Fibroblast of skin of left quadriceps (primary cell): ENCODE measurements at places on chromosomes 6 and 20.
A peak's percentile ranks its signal among the peaks of the same experiment; 100 is the strongest.

- no peak for DNase-seq
These were observed 38.4 kb downstream of the THBS2 start for GRCh38 chr6:169215201-169215681.

DNA sequence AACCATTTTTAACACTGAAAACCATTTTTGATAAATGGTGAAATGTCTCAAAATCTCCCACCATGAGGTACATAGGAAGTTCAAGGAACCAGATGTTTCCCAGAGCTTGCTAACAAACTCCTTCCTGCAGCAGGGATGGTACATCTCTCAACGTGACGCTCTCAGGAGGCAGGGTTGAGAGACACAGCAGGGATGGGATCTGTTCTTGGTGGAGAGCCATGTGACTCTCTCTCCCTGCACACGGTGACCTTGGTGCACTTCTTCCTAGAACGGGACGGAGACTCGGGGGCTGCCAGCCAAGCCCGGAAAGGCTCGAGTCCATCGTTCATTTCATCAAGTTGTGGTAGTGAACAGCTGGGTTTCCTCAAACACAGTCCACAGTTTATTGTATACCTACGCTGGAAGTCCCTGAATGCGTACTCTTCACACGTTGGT lies 94.2 kb downstream of the FAM50B start:
- DNase-seq, result no peak

- DNase-seq, result no peak
These were observed 3.0 kb downstream of the TCEA2 start for GRCh38 chr20:64065974-64066343.

DNA sequence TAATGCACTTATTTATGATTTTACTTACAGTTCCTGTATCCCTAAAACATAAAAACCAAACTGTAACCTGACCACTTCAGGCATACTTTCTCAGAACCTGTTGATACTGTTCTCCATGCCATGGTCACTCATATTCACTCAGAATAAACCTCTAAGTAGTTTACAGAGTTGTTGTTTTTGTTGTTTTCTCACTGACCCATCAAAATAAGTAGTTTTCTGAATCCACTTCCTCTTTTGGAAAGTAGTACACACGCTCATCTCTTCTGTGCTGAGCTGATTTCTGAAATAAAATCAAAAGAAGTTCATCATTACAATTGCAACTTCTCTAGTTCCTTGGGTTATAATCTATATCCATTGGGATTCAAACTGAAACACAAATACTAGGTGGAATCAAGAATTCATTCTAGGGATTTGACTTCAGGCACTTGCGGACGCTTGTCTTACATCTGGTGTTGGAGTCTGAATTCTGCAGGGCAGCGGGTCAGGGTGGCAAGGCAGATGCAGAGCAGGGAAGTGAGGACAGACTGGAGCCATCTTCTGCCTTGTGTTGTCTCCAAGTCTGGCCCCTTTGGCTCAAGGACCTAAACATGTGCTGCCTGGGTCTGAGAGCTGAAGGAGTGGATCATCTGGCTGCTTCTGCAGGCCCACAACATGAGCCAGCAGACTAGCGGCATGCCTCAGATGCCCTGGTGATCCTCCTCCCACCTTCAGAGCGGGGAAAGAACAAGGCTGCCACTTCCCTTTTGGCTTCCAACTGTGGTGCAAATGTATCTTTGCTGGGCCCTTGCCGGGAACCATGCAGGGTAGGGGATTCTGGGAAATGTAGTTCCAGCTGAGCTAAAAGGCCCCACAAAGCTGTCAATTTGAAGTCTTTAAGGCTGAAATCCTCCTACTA lies 167.9 kb upstream of the MYLIP start:
- no peak for DNase-seq

DNA sequence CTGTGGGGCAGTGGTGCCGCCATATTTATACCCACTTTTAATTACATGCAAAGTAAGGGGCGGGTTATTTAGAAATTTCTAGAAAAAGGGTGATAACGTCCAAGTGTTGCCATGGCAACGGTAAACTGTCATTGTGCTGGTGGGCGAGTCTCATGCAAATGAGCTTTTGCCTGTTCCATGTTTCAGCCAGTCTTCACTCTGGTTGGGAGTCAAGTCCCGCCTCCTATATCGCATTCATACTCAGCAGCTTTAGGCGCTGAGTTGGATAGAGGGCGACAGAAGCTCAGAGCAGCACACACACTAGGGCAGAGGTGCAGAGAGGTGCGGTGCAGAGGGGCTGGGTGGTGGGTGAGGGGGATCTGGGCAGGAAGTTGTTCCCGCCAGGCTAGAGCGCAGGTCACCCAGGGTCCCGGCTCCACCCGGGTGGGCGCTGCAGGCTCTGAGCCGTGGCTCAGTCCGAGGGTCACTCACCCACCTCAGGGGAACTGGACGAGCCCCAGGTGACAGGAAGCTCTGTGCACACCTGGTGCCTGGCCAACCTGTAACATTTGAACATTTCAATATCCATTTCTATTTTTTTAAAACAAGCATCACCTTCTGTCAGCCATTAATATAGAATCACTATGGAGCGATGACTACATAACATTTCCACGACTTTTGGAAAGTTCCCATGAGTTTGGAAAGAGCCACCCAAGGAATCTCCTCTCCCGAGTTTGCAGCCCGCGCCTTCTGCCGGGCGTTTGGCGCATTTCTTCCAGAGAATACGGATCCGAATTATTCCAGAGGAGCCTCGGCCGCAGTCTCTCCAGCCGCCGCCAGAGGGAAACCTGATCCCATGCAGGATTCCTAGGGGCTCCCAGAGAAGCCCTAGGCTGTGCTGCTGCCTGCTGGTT lies 89.1 kb upstream of the PHACTR3 start:
- peak; percentile 38 for DNase-seq

- peak; percentile 88 for DNase-seq
These were observed 52.3 kb downstream of the MOCS1 start for GRCh38 chr6:39881851-39882530.

- DNase-seq, result no peak
These were observed 19.4 kb upstream of the RPL7L1 start for GRCh38 chr6:42860036-42860435.

DNA sequence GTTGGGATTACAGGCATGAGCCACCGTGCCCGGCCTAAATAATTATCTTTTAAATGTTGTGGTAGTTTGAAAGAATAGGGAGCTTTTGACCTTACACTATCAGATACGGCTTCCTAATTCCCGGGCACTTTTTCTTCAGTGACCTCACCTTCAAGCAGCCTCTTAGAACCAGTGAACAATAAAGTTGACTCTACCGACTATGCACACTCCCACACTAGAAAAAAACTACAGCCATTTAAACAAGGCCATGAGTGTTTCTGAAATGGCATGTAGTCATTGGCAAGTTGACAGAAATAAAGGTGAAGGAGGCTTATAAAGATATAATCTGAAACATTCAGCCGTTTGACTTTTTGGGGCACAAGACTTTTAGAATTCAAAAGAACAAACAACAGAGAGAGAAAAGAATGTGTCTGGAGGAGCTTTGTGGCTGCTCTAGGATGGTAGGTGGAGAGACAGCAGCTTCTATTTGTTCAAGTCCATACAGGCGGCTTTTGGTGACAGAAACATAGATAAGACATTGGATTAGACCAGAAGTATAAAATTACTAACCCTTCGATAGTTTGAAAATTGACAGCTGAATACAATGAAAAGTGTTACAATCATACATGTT lies 75.2 kb downstream of the GJA1 start:
- DNase-seq, result no peak

DNA sequence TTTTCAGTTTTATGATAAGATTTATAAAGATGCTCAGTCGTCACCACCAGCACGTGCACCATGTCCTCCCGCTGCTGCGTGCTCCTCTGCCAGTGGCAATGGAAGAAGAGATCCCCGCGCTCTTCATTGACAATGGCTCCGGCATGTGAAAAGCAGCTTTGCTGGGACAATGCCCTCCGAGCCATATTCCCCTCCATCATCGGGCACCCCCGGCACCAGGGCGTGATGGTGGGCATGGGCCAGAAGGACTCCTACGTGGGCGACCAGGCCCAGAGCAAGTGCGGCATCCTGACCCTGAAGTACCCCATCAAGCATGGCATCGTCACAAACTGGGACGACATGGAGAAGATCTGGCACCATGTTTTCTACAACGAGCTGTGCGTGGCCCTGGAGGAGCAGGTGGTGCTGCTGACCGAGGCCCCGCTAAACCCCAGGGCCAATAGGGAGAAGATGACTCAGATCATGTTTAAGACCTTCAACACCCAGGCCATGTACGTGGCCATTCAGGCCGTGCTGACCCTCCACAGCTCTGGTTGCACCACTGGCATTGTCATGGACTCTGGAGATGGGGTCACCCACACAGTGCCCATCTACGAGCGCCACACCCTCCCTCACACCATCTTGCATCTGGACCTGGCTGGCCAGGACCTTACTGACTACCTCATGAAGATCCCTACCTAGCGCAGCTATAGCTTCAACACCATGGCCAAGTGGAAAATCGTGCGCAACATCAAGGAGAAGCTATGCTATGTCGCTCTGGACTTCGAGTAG lies 34.3 kb upstream of the ENPP5 start:
- DNase-seq, result no peak

GRCh38 chr6:6330407-6330806 lies 9.9 kb upstream of the F13A1 start:
- DNase-seq, result no peak

DNA sequence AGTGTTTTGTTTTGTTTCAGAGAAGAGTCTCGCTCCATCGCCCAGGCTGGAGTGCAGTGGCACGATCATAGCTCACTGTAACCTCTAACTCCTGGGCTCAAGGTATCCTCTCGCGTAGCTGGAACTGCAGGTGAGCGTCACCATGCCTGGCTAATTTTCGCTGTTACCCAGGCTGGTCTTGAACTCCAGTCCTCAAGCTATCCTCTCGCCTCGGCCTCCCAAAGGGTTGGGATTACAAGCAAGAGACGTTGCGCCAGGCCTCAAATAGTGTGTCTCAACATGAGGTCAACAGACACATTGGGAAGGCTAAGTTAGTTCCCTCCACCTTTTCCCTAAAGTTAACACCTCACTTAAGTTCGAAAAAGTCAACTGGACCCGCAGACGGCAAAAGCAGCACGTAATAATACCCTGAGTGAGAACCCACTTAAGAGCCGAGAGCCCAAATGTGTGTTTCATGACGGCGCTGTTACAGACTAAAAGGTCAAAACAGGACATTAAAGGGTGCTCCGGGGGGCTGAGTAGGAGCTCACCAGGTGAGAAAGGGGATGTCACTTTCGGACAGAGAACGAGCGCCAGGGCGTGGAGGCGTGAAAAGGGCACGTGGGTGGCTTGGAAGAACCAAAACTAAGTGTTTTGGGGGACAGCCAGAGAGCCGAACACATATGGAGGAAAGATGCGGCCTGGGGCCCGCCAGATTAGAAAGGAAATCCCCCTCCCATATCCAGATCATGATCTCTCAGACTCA lies 499 bp downstream of the TTI1 start:
- no peak for DNase-seq

- DNase-seq, result no peak
These were observed 587.2 kb downstream of the EPM2A start for GRCh38 chr6:145147981-145148749.

- no peak for DNase-seq
These were observed 46.0 kb upstream of the PTPN1 start for GRCh38 chr20:50464026-50464724.

GRCh38 chr20:64151633-64152530 lies 12.4 kb upstream of the MYT1 start:
- DNase-seq, result no peak

DNA sequence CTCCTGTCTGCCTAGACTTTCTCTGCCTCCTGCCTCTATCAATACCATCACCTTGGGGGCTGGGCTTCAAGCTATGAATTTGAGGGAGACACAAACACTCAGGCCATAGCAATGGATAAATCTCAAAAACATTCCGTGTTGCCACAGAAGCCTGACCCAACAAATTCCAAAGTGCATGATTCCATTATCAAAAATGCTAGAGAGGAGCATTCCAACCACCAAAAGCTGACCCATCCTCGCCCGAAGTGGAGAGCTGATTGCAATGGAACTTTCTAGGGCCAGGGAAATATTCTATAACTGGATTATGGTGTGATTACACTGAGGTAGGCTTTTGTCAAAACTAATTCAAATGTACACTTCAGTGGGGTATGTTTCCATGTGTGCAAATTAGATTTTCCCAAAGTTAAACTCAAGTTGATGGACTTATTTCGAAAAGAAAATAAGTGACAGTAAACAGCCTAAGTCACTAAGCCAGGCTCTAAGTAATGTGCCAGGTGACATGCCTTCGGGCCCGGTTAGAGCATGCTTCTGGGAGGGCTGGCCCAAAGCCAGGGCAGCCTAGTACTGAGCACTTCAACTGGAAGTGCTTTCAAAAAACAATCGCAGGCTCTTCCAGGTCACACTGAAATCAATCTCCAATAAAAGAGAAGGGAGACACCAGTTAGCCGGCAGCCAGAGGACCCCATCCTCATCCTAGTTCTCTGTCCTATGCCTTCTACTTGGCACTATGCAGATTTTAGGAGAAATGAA lies 142.3 kb downstream of the TBXT start:
- peak; percentile 92 for DNase-seq

- no peak for DNase-seq
These were observed 76.4 kb downstream of the SMLR1 start for GRCh38 chr6:130903602-130904001.

GRCh38 chr6:96015518-96016333 lies at the start of gene FUT9:
Gene FUT9, plus strand, starts transcription at chr6:96015974. Its CDS starts 187,182 bp downstream, at chr6:96203156.
- no peak for DNase-seq

GRCh38 chr20:49503176-49503575 lies 20.7 kb upstream of the KCNB1 start:
- no peak for DNase-seq

- no peak for DNase-seq
These were observed 630 bp downstream of the LIME1 start for GRCh38 chr20:63736893-63737694.

DNA sequence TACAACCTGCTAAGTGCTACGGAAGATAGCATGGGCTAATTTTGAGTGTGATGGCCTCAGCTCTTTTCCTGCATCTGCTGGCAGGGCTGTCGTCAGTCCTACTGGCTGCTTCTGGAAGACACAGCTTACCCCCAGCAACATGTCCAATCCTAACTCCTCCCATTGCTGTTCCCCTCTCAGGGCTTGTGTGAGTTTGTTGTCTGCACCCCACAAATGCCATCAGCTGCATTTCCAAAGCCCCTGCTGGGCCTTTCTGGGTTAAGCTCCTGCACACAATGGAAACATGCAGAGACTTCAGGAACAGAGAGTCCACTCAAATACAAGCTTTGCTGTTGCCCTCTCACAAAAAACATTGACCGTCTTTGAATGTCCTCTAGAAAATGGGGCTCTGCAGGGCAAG lies 84.7 kb downstream of the RNF182 start:
- no peak for DNase-seq

DNA sequence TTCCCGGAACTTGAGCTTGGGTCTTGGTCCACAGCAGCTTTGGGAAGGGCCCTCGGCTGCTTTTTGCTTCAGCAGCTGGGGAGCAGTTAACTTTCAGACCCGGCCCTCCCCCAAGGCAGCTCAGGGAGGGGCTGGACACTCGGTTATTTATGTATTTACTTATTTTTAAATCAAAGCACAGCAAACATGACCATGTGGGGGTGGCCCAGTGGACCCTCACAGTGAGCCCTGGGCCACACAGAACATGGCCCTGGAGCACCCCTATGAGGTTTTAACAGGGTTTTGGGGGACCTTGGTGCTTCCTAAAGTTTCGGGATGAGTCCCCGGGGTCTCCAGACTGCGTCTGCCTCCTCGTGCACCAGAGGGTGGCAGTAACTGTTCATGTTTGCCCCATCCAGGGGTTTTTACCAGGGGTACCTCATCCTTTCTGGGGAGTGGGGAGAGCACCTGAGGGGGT lies 26.6 kb upstream of the NPBWR2 start:
- DNase-seq, result no peak
